ENCODE measurements at places on chromosomes 6 and 20.

GRCh38 chr6:4192173-4192572, 56.8 kb upstream of the ECI2 start:
- no peak for DNase-seq

DNA sequence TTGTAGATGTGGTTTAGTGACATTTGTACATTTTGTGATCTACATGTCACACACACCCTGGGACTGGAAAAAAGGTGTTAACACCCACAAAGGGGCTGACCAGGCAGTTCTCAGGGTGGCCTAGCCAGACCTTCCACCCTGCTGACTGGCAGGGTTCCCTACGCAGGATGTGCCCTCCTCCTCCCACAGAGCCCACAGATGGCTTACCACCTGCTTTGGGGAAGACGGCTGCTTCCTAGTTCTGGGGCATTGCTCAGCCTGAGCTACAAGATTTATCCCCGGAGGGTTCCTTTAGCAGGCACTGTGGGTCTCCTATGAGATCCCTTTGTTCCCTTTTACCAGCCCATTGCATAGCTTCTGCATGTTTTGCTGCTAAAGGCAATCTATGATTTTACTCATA, 35.1 kb downstream of the SNAP25 start:
- peak; percentile 61 for DNase-seq

- DNase-seq, result no peak
These were observed 276.1 kb downstream of the HDGFL1 start for GRCh38 chr6:22845467-22845866.

DNA sequence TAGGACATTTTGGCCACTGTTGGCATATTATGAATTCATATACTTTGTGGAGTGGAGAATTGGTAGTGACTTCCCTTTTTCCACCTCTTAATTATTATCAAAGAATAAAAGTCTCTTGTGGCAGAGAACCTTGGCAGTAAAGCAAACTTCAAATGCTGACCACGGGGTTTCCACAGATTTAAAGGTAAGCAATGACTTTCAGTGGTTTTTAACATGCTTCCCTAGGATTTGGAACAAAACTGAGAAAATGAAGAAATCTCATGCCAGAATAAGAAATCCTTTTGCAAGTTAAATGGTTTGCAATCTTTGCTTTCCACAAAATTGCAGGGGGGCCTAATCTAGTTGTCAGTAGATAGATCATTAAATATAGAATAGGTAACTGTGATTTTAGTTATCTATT, 2.0 kb upstream of the SDC4 start:
- DNase-seq, result no peak

DNA sequence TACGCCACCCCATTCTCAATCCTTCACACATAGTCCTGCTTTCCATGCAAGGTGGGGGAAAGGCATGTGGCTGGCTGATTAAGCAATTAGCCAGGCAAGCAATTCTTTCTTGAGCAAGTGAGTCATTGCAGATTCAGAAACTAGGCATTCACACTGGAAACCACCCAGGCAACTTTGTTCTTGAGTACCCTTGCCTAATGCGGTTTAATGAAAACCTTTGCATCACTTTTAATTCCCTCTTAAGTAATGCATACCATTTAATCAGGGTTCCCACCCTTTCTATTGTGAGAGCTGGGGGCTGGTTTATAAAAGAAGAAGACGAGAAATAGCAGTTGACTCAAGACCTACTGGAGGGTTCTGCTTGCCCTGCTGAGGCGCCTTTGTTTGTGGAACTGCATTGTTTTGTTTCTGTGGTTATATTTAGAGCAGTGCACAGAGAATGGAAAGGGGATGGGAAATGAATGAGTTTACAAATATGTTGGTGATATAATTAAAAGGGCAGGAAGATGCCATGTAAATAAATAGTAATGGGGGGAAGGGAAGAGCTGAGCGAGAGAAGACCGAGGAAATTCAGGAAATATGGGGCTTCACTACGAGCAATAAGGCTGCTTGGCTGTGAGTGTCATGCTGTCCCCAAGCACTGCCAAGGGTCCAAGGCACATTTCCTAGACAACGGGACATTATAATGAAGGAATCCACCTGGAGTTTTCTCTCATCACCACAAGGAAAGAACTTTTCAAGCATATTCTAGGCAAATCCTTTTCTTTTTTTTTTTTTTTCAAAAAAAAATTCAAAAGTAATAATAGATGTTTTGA, 48.8 kb upstream of the TSHZ2 start:
- DNase-seq, result no peak

DNA sequence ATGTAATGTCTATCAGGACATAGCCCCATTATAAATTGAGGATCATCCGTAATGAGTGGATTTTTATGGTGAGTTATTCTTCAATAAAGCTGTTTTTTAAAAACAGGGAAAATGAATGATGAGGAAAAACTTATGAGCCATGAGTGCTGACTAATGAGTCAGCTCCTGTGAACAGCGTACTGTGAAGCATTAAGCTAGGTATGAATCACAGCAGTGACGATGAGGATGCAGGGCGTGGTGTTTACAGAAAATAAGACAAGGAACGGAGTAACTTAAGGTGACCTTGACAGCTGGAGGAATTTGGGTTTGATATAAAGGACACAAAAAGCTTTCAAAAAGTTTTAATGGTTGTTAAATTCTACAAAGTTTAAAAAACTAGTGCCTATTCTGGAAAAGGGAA, 96.3 kb downstream of the FOXF2 start:
- DNase-seq, result no peak

DNA sequence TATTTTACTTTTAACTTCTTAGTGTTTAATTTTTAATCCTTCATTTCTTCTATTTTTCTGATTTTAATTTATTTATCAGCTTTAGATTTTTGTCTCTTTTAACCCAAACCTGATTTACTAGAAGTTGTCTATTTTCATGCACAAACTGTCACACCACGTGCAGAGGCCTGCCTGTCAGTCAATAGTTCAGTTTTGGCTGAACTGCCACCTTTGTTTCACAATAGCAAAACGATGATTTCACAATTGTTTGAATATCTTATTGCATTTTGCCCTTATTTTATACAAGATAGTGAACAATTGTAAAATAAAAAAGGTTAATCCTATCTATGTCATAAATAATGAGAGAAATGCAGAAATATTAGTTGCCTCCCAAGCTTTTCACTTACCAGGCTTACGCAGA, 24.0 kb upstream of the PPP1R3G start:
- DNase-seq, result no peak

- DNase-seq, result no peak
These were observed 59.0 kb downstream of the PSMG4 start for GRCh38 chr6:3317741-3318211.

DNA sequence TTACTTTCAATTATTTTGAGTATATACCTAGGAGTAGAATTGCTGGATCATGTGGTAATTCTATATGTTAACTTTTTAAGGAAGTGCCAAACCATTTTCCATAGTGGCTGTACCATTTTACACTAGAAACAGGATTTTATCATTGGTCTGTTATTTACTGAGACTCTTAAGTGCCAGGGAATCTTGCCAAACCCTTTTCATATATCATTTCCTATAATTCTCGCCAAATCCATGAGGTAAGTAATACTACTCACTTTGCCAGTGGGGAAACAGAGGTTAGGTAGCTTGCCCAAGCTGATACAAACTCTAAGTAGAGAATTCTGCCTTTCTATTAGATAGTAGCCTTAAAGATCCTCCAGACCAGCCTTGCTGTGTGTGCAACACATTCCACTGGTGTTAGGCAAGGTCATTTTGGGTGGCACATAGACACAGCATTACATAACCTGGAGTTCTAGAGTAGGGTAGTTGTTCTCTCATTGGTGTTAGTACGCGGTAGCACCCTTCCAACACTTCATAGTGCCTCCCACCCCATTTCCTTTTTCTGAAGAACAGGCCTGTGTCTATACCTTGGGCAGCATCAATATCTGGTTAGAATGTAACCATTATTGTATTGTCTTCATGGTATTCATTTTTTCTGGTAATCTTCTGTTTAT, 65.5 kb downstream of the ARID1B start:
- no peak for DNase-seq

GRCh38 chr6:133887156-133887879, 1.6 kb upstream of the TCF21 start:
- DNase-seq, result no peak

- DNase-seq, result no peak
These were observed 186.3 kb downstream of the AKAP7 start for GRCh38 chr6:131321589-131321988.

- no peak for DNase-seq
These were observed 86.5 kb downstream of the QRSL1 start for GRCh38 chr6:106715922-106716321.

DNA sequence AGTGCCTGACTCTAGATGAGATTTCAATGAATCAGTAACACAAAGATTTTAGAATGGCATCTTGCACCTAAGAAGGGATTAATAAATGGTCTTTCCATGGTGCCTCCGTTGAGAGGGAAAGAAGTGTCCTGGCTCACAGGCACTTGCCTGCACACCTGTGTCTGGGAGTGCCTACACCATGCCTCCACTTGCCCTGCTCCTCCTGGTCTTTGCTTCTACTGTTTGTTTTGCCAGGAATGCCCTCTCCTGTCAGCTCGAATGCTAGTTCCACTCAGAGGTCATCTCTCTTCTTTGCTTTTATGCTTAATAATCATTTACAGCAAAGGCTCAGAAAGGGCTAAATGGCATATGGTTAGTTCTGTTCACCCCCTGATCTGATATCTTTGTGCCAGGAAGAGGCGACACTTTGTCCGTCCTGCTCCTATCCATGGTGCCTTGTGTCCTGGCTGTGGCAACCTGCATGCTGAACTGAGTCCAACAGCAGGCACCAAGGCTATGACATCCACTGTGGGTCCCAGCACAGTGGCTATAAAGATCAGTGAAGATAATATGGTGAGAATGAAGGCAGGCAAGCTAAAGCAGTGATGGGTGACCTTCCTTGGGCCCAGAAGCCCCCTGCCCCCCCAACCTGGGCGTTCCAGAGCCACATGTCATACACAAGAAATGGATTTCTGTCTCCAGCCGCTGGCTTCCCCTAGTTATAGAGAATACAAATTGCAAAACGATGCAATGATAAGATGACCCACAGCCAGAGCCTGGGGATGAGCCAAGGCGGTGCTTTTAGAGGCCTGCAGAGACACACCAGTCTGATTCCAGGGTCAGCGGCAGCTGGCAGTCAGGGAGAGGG, 1.4 kb downstream of the C6orf132 start:
- no peak for DNase-seq

- no peak for DNase-seq
These were observed 423.7 kb upstream of the MARCKS start for GRCh38 chr6:113433335-113433991.

DNA sequence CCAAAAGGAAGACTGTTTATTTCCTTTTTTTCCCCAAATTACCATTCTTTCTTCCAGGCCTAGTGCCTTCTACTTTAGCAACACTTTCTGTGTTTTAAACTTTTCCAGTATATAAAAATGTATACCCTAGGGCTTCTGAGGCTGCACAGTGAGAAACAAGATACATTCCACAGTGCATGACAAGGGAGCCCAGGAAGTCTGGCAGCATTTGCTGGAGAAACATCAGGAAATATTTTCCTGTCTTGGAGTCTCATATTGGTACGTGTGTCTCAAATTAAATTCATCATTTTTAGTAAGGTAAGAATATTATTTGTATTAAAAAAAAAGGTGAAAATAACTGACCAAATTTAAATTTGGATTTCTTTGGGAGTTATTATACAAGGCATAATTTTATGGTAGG, 662.6 kb downstream of the RFPL4B start:
- DNase-seq, result no peak

- no peak for DNase-seq
These were observed 11.8 kb downstream of the MAP3K4 start for GRCh38 chr6:161003336-161003735.

Data from cerebellar nuclear complex (tissue), 1 donor.